ENCODE measurements at places on chromosomes 2 and 18.

DNA sequence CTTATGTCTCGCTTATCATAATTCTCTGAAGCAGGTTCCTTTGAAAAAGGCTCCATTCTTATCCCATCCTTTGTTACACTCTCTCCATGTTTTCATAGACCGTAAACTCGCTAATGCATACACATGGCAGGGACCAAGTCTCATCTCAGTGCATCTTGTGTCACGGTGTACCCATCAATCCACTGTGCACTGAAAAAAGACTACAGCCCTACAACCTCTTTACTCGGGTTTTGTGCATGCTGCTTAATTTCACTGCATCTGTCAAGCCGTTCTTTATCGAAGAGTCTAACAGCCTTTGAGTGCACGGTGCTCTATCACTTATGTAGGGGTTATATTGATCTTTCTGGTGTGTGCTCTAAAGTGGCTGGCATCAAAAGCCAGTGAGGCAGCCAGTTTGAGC lies 302.9 kb upstream of the ERBB4 start:
- DNase-seq, result no peak

GRCh38 chr2:70981421-70981820 lies 3.0 kb downstream of the ANKRD53 start:
- no peak for DNase-seq

GRCh38 chr2:127423880-127424279 lies 5.7 kb downstream of the PROC start:
- DNase-seq, result peak; percentile 7

- no peak for DNase-seq
Observed at GRCh38 chr18:653512-653911, 3.9 kb upstream of the TYMS start.

GRCh38 chr18:78625847-78626246 lies 353.8 kb upstream of the SALL3 start:
- DNase-seq, result no peak

DNA sequence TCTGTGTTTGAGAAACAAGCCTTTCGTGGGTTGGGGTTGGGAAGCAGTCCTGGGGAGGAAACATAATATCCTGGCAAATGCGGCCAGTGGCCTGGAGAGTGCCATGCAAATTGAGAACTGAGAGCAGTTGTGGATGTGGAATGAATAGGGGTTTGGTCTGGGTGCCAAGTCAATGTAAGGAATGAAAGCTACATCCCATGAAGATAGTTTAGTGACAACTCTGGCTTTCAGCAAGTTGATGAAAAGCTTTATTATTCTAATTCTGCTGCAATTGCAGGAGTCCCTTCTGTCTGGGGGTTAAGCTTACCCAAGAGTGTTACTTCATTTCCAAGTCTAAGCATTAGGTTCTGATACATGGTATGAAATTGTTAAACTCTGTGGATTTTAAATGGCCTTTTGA lies 771.6 kb downstream of the DPP10 start:
- DNase-seq, result no peak

DNA sequence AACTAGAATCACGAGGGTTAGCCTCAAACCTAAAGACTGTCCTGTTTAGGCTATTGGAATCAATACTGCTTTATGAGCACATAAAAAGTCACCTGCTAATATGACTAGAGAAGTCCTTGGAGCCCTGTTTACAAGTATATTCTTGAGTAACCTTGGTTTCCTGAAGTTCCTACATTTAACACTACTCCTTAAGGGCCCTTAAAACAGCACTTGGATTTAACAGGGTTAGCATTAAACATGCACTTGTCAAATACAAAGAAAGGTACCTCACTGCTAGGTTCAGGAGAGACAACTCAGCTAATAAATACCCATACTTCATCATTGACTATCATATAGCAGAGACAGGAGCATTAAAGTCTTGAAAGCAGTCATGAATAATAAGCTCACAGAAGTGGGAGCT lies 96.7 kb downstream of the SLC5A7 start:
- no peak for DNase-seq

DNA sequence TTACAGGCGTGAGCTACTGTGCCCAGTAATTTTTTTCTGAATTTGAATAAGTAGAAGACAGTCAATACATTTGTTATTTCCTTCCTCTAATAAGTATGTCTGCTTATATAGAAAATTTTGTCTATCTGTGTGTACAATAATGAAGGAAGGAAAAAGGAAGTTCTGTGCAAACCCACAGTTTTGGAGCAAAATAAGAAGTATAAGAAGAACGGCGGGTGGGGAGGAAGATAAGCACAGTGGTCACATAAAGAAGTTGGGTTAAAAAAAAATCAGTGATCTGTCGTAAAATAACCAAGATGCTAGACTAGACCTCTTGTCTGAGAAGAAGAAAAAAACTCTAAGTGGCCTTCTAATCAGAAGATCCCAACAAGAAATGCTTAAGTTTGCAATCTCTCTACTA lies 20.2 kb downstream of the MGAT4A start:
- DNase-seq, result no peak

- DNase-seq, result no peak
Observed at GRCh38 chr18:35415511-35416073, 38.5 kb upstream of the ZNF396 start.

- peak; percentile 28 for DNase-seq
Observed at GRCh38 chr18:79912409-79912991, 39.0 kb downstream of the SLC66A2 start.

DNA sequence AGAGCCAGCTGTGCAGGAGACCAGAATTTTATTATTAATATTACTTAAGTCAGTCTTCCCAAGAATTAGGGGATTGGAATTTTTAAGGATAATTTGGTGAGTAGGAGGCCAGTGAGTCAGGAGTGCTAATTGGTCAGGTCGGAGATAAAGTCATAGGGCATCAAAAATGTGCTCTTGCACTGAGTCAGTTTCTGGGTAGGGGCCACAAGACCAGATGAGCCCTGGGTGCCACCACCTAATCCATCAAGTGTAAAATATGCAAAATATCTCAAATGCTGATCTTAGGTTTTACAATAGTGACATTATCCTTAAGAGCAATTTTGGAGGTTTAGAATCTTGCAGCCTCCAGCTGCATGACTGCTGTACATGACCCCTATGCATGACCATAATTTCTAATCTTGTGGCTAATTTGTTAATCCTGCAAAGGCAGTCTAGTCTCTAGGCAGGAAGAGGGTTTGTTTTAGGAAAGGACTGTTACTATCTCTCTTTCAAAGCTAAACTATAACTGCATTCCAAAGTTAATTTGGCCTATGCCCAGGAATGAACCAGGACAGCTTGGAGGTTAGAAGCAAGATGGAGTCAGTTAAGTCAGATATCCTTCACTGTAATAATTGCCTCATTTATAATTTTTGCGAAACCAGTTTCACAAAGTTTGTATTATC lies 215.9 kb downstream of the RNF152 start:
- no peak for DNase-seq

DNA sequence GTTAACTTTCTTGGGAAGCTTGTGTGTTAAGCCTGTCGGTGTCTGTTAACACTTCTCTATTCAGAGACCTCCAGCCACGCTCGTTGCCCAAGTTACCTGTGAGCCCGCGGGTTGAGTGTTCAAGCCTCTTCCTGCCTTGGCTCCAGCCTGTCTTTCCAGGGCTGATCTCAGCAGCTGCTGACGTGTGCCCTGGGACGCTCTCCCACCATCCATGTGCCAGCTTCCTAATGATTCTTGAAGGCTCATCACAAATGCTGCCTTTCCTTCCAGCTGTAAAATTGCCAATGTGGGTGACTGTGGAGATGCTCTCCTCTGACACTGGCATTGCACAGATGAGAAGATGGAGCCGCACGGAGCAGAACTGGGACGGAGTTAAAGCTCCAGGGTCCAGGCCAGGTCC lies 6.1 kb downstream of the RNF144A start:
- no peak for DNase-seq

GRCh38 chr18:46019936-46020335 lies 52.1 kb downstream of the PSTPIP2 start:
- DNase-seq, result no peak

GRCh38 chr2:3588084-3588483 lies 6.8 kb upstream of the COLEC11 start:
- no peak for DNase-seq

- DNase-seq, result no peak
Observed at GRCh38 chr18:70135604-70136003, 69.9 kb downstream of the RTTN start.

DNA sequence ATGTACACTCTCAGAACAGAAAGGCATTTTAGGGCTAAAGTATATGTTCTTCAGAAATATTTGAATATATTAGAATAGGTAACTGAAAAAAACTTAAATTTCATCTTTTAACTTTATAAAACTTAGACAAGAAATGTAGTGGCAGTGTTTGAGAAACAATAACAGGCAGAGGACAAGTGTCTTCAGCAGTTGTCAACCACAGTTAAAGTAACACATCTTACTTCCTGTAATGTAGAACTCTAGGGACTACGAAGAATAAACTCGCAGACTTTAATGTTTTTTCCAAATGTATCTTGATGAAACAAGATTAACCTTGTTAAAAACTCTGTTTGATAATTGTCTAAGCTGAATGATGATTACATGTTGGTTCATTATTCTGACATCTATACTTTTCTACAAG lies 50.7 kb downstream of the RMDN2 start:
- DNase-seq, result no peak

DNA sequence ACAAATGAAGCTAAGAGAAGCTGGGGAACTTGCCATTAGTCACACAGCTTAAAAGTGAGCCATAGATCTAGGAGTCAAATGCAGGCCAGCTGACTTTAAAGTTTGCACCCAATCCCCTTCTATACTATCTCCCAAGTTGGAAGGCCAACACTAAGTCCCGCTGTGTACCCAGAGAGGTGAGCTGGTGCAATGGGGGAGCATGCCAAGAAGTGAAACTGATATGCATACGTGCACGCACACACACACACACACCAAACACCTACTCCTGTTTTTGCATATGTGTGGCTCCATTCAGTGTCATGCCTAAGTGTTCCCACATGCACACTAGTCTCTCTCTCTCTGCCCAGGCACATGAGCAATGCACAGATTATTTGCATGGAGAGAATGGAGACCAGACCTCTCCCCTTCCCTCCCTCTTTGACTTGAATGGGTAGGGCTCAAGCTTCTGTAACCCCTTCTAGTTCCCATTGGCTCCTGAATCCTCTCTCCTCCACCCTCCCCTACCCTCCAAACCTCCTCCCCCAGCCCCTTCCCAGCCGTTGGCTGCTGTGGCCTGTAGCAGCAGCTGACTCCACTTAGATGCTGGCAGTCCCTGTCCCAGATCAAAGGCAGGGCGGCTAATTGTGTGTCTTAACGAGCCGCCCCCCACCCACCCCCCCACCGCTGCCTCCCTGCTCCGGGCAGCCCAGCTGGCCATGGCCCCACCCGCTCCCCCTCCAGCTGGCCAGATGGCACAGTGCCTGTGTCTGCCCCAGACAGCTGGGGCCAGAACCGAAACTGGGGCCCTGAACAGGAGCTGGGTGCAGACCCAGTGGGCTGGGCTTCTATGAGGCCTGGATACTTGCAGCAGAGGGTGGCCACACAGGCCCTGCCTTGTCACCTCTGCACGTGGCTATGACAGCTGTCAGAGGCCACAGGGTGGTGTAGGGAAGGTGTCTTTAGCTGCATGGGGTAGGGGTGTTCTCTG lies 5.6 kb downstream of the WNT10A start:
- peak; percentile 75 for DNase-seq

- no peak for DNase-seq
Observed at GRCh38 chr18:40357536-40357935, 1597.5 kb upstream of the PIK3C3 start.

GRCh38 chr2:85886590-85886989 lies 2.2 kb downstream of the ST3GAL5 start:
- no peak for DNase-seq

- DNase-seq, result no peak
Observed at GRCh38 chr2:239806276-239806675, 218.9 kb downstream of the NDUFA10 start.

DNA sequence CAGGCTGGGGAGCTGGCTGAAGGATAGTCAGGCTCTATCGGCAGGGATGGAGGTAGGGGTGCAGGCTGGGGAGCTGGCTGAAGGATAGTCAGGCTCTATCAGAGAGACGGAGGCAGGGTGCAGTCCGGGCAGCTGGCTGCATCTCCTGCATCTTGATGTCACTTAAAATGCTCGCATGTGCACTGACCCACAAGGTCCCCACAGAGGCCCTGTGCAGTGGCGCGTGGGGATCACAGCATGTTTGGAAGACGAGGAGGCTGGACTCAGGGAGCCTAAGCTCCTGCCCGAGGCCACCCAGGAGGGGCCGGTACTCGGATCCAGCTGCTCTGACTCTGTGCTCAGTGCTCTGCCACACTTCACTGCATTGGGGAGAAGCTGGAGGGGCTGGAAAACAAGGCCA lies 189.0 kb upstream of the HDAC4 start:
- DNase-seq, result no peak

DNA sequence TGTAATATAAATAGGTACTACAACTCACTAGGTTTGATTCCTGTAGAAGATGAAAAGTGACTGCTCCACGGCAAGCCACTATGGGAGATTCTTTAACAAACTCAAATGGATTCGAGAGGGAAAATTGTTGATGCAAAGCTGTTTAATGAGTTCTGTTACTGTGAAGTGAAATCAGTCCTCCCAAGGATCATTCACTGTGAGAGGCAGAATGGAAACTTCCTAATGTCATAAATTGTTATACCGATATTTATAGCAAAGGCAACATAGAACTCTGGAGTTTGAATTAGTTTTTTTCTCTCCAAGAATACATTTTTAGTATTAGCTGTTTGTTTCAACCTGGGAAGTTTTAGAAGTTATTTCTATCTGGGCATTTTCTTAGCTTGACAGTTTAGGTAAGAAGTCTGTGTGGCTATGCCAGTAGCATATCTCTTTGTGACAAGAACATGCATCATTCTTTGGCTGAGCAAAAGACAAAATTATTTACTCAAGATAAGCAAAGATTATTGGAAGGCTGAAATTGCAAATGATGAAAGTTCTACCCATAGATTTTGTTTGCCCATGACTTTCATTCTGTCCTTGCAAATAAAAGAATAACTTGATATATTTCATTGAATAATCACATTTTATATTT lies 979.7 kb downstream of the DPP10 start:
- DNase-seq, result no peak

GRCh38 chr2:112706170-112706664 lies 14.6 kb upstream of the NT5DC4 start:
- DNase-seq, result no peak

GRCh38 chr18:48049757-48050156 lies 119.3 kb upstream of the SMAD2 start:
- DNase-seq, result no peak

GRCh38 chr2:129730979-129731378 lies 248.5 kb upstream of the RAB6C start:
- DNase-seq, result no peak
